ENCODE measurements at places on chromosomes 5 and 9.

- no peak for DNase-seq
Observed at GRCh38 chr5:143431789-143432188, 28.3 kb upstream of the NR3C1 start.

DNA sequence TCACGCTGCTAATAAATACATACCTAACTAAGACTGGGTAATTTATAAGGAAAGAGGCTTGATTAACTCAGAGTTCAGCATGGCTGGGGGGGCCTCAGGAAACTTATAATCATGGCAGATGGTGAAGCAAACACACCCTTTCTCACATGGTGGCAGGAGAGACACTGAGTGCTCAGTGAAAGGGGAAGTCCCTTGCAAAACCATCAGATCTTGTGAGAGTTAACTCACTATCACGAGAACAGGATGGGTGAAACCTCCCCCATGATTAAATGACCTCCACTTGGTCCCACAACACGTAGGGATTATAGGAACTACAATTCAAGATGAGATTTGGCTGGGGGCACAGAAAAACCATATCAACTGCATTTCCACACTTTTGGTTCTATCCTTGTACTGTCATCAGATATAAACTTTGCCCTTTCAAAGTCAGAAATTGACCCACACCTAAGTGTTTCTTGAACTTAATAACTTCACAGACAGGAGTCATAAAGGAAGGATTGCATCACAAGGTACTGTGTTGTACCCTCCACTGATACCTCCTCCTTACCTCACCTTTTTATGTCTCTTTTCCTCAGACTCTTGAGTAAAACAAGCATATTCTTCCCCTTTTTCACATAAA lies 319.1 kb upstream of the PIK3R1 start:
- no peak for DNase-seq

DNA sequence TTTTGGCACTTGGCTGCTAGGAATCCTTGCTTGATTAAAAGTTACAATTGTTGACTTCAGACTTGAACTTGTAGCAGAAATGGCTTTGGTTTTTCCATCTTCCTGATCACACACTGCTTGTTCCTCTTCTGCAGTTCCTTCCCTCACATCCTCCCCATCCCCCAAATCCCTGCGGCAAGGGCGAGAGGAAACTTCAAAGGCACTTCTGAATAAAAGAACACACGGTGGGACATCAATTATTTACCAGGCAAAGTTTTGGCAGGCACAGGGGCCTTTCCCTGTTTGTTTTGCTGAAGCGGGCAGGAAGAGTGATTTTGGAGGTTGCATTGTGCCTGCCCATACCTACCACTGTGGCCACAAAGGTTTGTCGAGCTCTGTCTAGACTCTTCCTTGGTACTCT lies 260.9 kb downstream of the KIF4B start:
- DNase-seq: no peak

DNA sequence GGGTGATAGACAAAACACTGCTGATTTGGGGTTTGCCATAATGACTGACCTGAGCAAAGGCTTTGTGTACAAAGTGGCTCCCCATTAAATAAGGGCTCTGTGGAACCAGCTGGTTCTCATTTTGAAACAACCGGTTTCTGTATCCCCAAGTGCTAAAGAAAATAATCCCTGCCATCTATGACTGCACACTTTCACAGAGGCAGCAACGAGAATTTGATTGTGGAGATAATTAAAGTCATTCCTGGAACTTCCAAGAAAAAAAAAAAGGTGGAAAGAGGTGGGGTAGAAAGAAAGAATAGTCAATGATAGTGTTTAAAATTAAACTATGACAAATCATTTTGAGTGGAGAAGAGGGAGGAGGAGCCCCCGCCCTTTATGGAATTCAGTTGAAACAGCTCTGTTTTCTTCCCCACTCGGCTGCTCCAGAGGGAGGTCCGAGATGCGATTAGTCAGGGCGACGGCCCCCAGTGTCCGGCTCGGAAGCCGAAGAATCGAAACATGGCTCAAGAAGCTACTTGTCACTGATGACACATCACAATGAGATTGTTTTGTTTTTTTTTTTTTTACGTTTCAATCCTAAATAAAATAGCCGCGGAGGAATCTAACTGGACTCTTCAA lies 38.4 kb downstream of the EBF1 start:
- DNase-seq: no peak

DNA sequence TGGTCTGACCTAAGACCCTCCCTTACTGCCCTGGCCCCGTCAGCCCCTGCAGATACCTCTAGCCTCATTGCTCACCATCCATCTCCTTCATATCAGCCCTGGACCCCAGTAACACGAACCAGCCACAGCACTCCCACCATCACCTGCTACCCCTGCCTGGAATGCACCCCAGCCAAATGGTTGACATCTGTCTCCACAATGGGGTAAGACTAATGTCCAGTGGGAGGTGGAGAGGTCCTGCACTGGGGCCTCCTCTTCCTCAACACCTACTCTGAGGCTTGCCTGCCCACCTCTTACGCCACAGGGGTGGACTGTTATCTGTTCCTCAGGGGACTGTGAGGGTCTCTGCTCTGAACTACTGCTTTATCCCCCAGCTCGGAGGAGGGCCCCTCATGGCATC lies 12.1 kb downstream of the CSF2 start:
- DNase-seq: no peak

- DNase-seq: no peak
Observed at GRCh38 chr9:130028493-130029222, 14.3 kb downstream of the FNBP1 start.

DNA sequence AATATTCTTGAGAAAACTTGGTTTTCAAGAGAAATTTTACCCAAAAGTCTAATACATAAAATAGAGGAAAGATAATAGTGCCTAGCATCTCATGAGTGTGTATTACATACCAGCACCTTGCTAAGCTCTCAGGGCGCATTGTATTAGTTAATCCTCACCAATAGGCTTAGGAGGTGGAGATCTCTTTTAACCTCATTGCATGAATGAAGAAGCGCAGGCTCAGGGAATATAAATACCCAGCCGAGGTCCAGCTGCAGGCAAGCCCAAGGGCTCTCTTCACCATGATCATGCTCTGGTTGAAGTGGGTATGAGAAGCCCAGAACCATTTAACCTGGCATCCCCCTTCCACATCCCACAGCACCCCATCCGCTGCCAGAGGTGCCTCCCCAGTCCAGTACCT lies 46.0 kb downstream of the CAMK2A start:
- DNase-seq: no peak

DNA sequence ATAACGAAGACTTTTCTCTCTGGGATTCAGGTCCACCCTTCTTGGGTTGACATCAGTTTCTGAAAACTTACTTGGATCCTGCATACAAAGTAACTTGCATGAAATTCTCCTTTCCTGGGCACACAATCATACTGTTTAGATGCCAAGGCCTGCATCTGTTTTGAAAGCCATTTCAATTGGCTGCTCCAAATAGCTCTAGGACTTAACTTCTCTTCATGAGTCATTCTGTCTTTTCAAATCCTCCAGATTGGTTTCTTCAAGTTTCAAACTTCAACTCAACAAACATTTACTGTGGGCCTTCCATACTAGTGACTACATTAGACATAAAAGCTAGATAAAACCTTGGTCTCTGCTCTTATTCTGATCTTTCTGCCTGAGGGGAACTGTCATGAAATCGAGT lies 54.8 kb upstream of the HMHB1 start:
- DNase-seq: no peak

- no peak for DNase-seq
Observed at GRCh38 chr5:132883261-132883834, 9.9 kb downstream of the LEAP2 start.

- DNase-seq: no peak
Observed at GRCh38 chr5:150490296-150490669, 17.6 kb upstream of the NDST1 start.

DNA sequence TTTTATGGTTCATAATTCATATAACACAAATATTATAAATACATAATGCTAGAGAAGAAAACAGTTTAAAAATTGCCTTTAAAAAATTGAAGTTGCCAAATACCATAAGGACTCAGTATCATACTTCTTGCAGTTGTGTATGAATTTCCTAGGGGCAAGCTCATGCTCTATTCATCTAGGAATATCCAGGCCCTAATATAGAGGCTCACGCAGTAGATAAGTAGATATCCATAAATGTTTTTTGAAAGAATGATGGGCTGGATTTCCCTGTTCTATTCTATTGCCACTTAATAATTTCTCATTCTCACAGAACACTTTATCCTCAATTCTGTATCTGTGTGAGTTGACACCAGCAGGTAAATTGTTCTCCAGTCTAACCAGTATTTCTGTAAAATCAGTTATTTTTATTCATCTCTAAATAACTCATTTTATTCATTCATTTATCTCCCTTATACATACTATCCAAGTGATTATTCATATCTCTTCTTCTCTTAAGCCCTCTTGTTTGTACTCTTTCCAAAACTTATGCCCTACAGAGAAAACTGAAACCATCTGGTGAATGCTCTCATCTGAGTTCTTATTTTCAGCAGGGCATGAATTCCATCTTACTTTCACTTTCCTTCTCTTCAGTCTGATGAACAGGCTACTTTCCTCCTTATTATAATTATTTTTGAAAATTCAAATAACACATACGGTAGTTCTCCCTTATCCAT lies 97.1 kb downstream of the SLC44A1 start:
- no peak for DNase-seq

GRCh38 chr5:142780871-142781270 lies 10.7 kb downstream of the ARHGAP26 start:
- no peak for DNase-seq

GRCh38 chr9:128556276-128556675 lies 3.9 kb downstream of the SPTAN1 start:
- no peak for DNase-seq

DNA sequence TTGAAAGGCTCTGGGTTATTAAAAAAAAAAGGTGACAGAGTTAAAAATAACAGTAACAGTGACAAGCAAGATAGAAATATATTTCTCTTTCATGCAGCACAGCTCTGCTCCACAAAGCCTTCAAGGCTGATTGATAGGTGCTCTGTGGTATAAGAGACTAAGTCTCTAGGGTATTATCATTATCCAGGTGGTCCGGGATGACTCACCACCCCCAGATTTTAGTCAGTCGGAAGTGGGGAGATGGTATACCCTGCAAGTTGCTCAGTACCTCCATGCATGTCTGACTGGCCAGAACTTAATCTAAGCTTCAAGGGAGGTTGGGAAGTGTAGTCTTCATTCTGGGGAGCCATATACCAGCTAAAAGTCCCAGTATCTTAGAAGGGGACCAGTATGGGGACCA lies 76.1 kb downstream of the SLC1A3 start:
- no peak for DNase-seq

- no peak for DNase-seq
Observed at GRCh38 chr5:180143656-180144364, 65.2 kb downstream of the RASGEF1C start.

- DNase-seq: no peak
Observed at GRCh38 chr5:80122579-80122978, 87.4 kb downstream of the THBS4 start.

DNA sequence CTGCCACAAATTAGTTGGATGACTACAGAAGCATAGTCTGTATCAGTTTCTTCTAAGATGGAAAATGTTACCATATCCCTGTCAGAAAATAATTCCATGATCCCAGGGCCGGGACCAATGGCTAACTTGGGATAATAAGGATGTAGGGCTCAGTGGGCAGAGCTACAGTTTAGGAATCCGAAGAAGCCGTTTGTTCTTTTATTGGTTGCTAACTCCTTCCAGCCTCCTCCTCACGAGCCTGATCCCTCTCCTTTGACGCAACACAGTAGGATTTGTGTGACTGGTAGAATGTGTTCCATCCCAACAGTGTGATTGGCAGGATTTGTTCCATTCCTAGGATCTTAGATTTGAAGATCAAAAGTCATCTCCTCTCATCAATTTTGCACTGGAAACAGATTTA lies 496.9 kb downstream of the AGTPBP1 start:
- DNase-seq: no peak

- DNase-seq: no peak
Observed at GRCh38 chr9:107227774-107228173, 55.3 kb upstream of the RAD23B start.

DNA sequence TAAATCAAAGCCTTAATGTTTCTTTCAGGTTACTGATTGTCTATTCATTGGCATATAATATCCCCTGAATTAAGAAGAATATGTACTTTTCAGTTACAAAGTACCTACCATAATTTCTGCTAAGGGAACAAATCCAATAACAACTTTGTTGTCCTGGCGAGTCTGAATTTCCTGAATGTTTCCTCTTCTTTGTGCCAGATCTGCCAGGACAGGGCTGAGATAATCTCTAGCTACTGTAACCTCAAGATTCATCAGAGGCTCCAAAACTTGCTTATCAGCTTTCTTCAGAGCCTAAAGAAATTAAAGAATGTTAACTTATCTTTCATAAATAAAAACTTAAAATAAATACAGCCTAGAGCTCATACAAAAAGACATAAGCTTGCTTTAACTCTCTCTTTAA lies 37.2 kb downstream of the HEXB start:
- DNase-seq: no peak

DNA sequence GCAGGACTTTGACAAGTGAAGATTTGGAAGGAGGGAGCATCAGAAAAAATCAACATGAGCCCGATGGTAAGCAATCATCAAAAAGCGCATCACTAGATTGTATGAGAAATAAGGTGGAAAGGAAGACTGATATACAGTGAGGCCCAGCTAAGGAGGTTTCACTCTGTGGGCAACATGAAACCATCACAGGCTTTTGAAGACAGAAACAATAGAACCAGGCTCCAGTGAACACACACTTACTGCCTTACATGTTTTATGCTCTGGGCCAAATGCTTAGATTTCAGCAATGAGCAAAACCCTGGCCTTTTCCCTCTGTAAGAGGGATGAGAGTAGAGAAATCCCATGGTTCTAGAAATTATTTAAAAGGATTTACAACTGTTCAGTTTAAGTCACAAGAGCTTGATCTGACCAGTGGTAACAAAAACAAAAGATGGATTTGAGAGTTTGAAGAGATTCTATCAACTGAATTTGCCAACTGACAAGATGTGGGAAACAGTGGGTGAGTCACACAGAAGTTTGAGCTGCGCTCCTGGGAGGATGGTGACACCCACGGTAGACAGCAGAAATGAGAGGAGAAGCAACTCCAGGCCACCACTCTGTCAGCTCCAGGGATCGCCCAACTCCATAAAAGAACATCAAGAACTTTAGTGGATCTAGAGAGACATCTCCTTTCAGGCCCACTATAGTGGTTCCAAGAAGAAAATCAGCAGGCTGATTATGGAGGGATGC lies 261.8 kb downstream of the MCTP1 start:
- DNase-seq: no peak

DNA sequence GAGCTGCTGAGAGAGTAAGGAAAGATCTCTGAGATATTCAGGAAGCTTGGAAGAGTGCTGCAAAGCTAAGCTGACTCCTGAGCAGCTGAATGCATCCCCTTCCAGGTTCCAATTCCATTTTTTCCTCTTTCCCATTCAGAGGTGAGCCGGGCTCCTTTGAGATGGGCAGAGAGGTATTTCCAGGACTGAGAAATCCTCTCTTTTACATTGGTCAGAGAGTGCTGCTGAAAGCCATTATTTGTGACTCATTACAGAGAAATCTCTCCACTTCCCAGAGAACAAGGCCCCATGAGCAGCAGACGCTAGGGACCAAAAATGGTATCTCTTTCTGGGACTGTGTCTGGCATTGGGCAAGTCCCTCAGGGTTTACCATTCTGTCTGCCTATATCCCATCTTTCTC lies 3.7 kb downstream of the MCTP1 start:
- DNase-seq: no peak
